CD4-positive, alpha-beta T cell treated with Interferon alpha-2 for 1 hour (primary cell): ENCODE measurements at places on chromosomes 3 and 15.

DNA sequence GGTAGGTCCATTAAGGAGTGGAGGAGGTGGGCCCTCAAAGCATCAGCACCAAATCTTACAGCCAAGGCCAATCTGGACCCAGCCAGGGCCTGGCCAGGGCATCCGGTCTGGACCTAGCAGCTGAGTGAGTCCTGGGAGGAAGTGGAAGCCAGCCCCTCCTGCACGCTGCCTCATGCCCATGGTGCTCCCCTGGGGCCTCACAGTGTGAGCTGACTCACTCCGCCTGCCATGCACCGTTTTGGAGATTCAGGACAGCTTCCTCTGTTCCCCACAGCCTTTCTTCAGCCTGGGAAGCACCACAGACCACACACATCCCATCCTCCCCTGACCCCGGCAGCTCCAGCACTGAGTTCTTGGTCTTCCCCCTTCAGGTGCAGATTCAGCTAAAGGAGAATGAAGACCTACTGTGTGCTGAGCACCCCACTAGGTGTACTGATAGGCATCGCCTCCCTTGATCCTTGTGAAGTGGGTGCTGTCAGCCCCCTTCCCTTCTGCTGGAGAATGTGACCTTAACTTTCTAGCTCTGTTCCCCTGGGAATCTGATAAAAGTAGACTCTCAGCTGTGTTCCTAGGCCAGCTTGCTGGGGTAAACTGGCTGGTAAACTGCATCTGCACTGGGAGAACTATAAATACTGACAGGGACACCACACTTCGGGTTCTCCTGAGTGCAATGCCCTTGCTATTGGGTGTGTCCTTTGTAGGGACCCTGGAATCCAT lies 36.8 kb upstream of the SEC13 start:
- DNase-seq = no peak

DNA sequence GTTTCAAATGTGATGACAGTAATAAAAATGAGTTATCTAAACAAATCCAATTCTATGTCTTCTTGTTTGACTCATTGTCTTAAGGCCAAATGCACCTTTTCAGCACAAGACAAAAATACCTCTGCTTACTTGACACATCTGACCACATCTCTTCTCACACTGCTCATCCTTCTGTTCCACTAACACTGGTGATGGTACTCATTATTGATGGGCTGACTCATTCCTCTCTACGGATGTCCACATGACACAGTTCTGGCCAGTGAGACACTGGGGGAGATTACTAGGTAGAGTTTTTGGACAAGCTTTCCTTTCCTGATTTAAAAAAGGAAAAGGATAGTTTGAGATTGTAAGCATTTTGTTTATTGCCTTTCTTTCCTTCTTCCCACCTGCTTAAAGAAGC lies 410.6 kb upstream of the THRB start:
- DNase-seq = no peak

DNA sequence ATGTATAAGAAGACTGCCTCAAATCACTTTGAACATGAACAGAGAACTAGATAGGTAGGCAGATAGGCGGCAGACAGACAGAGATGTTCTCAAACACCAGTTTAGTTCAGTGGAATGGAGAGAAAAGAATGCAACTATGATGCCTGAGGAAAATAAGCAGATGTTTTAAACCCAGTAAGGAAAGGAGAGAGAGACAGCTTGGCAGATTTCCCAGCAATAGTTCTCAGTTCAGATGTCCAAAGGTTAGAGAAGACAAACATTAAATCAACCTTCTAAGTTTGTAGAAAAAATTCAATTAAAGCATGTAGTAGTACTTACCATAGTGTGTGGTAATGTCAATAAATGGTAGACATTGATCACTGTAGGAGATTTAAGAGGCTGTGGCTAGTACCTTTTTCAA lies 209.6 kb upstream of the PFN2 start:
- DNase-seq = no peak

DNA sequence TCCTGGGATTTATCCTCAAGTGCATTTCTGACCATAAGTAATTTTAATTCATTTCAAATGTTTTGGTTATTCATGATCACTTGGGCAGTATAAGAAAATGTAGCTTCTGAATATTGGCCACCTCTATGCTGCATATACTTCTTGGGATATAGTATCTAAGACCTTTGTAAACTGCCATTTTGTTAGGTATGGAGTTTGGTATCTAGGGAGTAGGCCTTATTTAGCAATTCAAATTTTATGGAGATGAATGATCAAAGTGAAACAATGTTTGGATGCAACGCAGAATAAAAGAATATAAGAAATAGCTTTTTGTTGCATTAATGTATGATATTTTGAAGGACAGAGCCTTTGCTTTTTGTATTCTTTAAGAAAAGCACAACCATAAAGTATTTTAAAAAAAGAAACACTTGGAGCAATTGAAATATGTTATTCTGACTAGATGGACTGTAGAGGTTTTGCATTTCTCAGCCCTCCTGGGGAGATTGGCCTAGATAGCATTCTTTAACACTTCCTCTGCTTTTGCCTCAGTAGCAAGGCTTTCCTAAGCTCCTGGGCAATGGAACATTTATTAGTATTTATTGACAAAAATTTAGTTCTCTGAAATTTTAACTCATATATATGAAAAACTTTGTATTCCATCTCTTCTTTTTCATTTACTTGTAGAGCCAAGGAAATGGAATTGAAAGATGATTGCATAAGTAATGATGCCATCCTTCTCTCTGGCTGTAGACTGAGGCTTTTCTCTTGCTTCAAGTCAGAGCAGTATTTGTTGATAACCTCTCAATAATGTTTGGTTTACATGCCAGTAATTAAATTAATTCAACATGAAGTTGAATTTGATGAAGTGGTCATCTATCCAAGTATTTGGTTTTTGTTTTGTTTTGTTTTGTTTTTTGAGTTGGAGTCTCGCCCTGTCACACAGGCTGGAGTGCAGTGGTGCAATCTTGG lies 61.8 kb upstream of the UTS2B start:
- DNase-seq = no peak

DNA sequence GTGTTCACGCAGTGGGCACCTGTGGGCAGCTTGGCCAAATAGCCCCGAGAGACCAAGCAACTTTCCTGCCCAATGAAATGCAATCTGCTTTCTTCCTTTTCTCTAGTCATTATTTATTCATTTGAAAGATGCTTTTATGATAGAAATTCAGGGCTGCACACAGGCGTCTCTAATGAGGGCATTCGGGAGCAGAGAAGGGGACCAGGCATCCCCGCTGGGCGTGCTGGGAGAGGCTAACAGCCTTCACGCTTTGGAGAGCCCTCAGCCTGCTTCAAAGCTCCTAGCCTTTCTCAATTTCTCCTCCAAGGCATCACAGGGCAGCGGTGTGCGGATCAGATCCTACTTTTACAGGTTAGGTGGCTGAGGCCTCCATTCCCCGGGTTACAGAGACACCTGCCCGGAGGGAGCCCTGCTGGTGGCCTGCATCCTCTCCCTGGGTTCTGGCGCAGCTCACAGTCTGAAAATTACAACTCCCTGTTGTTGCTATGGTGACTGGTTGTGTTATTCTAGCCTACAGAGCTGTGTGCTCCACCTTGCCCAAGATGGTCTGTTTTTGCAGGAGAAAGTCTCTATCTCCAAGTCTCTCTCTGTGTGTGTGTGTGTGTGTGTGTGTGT lies 21.8 kb upstream of the KLF13 start:
- no peak for DNase-seq

- no peak for DNase-seq
Observed at GRCh38 chr3:147210676-147211075, 195.7 kb downstream of the ZIC4 start.

DNA sequence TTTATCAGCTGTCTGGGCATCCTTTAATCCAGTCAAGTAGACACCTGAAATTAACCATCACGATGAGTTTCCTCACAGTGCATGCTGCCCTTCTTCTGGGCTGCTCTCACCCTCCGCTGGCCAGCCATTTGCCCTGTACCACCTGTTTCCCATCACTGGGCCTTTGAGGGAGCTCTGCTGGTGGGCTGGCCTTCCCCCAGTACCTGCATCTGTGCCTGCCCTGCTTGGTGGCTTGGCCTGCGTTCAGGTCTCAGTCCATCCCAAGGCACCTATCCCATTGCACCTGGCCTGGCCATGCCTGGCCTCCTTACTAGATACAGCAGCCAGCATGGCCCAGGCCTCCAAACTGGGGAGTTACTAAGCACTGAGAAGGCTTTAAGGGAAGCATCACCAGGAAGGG lies 413.2 kb downstream of the NTRK3 start:
- DNase-seq = no peak

DNA sequence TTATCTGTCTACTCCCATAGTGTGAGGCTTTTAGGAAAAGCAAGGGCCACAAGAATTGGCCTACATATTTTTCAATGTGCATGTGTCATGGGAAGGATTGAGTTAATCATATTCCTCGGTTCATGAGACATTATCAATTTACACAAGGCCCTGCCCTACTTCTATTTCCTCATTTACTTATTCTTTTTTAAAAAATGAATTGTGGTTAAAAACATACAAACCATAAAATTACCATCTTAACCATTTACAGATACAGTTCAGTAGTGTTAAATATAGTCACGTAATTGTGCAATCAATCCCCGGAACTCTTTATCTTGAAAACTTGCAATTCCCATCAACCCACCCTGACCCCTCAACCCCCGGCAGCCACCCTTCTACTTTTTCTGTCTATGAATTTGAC lies 284.0 kb upstream of the GADL1 start:
- no peak for DNase-seq

- no peak for DNase-seq
Observed at GRCh38 chr15:89101302-89102193, 13.3 kb downstream of the ABHD2 start.

- DNase-seq = no peak
Observed at GRCh38 chr3:31785734-31786133, 195.3 kb downstream of the OSBPL10 start.

GRCh38 chr3:105415951-105416350 lies 49.2 kb downstream of the ALCAM start:
- no peak for DNase-seq

DNA sequence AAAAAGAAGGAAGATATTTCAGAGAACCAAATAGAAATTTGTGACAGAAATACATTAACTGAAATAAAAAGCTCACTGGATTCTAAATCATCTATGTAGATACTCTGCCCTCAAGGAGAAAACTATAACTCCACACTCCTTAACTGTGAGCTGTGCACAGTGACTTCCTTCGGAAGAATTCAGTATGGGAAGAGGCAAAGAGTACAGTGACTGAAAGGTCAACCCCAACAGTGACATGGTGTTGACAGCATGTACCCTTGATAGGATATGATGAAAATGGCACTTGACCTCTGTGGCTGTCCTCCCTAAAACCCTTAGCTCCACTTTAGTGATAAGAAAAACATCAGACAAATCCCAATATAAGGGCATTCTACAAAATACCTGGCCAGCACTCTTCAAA lies 165.5 kb downstream of the ATP10A start:
- DNase-seq = no peak

DNA sequence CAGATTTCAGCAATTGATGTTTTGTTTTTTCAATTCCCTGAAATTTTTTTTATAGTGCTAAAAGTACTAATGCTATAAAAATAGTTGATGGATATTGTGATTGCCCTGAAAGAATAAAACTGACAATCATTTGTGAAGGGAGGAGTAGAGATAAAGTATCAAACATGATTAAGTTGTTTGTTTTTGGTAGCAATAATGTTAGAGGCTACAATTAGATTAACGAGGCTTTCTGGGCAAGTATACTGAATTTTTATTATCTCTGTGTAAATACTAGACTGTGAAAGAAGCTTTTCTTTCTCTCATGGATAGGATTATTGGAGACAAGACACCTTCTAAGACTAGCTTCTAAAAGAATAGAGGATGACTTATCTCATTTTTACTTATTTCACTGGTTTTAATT lies 15.6 kb downstream of the NR1D2 start:
- DNase-seq = no peak

DNA sequence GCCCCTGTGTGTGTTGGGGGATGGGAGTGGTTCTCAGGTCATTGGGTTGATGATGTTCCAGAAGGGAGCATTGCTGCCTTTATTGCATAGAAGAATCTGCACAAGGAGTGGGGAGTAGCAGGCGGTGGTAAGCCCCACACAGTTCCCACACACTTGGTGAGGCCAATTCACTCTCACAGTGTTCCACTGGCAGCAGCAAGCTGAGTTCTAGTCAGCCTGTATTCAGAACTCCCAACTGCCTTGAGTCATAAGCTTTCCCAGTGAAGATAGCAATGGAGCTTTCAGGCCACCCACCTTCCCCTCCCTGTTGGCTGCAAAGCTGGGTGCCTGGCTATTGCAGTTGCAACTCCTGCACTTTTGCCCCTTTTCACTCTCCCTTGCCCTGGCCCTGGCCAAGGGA lies 181.1 kb upstream of the RBMS3 start:
- no peak for DNase-seq

GRCh38 chr3:98733053-98733811 lies 29.9 kb upstream of the ST3GAL6 start:
- no peak for DNase-seq

- DNase-seq = no peak
Observed at GRCh38 chr3:71345429-71346040, 238.0 kb downstream of the FOXP1 start.

DNA sequence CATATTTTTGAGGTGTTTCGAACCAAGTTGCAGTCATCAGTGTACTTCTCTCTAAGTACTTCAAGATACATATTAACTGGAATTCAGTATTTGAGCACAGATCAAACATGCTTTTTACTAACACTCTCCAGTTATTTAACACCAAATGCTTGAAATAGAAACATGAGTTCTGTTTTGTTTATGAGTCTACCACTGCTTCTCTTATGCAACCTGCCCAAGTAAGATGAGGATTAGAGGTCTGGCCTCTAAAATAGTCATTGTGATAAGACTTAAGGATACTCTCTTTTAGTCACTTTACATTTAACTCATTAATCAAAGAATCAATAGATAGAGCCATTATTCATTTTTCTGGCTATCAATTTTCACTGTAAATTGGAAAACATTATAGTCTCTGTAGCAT lies 156.2 kb upstream of the THRB start:
- no peak for DNase-seq

GRCh38 chr3:30549600-30549999 lies 56.8 kb upstream of the TGFBR2 start:
- no peak for DNase-seq

DNA sequence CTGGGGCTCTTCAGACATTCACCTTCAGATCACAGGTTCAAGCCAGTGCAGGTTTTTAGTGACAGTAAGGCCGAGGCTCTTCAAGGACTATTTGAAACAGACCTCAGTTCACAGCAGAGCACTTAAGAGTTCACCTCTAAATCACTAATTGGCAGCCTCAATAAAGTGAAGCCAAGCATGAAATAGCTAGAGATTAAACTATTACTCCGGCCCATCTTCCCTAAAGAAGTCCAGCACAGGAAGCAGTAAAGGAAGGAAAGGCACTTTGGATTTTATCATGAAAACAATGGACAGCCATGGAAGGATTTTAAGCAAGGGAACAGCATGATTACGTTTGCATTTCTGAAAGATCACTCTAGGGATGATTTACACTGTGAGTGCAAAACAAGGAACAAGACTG lies 27.6 kb upstream of the ARL6 start:
- no peak for DNase-seq

DNA sequence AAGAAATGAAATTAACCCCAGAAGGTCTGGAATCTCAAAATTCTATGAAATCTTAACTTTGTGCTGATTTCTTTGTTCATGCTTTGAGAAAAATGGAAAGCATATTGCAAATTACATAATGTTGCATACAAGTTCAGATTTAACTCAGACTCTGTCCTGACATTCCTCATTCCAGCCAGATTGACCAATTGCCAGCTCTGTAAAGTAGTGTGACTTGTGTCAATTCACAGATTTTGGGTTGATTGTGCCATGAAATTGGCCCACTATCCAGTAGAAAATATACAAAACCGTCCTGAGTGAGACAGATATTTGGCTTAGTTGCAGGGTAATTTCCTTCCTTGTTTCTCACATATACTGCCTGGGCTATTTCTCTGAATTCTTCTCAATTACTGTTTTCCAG lies 1312.6 kb downstream of the ROBO1 start:
- DNase-seq = no peak
